Tongue (tissue), 3 donors: ENCODE measurements at places on chromosomes 1 and 21.

DNA sequence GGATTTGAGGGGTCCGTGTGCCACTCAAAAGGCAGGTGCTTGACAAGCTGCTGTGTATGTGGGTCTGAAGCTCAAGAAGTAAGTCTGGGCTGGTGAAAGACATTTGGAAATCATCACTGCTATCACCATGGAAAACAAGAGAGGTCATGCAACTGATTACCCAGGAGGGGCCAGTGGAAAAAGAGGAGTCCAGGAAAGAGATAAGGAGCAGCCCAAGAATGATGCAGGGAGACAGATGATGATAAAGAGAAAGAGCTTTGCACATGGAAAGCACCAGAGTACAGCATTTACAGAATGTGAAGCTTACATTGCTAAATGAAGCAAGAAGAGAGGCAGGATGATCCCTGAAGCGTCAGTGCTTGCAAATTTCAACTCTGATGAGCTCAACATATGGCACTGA lies 203.2 kb downstream of the SETD4 start:
- no peak for DNase-seq

- DNase-seq = no peak
These were observed 161.9 kb upstream of the KCTD3 start for GRCh38 chr1:215405211-215405610.

DNA sequence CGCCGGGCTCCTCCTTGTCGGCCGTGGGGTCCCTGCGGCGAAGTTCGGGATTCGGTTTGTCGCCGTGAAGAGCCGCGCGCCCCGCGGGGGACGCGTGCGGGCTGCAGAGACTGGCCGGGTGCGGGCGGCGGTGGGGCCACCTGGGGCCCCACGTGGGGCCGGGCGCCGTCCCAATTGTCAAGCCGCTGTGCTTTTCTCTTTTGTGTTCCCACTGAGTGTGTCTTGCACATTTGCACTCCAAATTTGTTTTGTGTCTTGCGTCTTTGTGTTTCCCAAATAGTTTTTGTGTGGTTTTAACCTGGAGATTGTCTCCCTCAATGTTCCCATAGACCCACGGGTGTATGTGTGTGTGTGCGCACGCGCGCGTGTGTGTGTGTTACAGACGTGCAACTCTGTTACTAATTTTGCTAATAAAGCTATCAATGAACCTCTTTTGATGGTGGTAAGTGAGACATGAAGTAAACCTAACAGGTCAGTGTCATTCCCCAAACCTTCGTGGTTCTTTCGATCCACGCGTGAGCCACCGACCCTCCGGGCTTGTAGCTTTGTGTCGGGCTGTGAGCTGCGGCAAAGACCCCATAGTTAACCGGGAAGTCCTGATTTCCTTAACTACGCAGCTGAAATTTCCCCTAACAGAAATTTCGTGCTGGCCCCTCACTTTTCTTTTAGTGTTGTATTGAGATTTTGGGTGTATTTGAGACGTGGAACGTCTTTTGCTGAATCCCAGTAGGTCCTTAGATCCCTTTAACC lies 708 bp downstream of the PRDM2 start:
- peak; percentile 56 for DNase-seq

GRCh38 chr1:23159963-23160877 lies 8.4 kb downstream of the LUZP1 start:
- DNase-seq = no peak

GRCh38 chr21:44724196-44724595 lies 12.8 kb upstream of the TSPEAR start:
- DNase-seq = no peak

DNA sequence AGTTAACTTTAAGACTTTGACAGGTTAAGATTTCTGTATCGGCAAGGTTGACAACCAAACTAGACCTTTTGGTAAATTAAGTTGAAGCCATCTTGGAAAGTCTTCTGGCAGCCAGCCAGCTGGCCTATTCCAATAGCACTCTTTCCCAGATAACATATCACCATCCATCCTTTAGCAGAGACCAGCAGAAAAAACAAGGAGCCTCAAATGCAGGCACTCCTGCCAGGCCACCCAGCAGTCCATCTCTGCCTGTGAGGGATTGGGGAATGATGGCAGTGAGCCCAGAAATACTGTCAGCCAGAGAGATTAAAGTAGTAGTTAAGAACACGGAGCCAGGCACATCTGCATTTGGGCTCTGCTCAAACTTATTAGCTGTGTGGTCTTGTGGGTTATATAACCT lies 19.4 kb downstream of the ZBTB40 start:
- peak; percentile 58 for DNase-seq

DNA sequence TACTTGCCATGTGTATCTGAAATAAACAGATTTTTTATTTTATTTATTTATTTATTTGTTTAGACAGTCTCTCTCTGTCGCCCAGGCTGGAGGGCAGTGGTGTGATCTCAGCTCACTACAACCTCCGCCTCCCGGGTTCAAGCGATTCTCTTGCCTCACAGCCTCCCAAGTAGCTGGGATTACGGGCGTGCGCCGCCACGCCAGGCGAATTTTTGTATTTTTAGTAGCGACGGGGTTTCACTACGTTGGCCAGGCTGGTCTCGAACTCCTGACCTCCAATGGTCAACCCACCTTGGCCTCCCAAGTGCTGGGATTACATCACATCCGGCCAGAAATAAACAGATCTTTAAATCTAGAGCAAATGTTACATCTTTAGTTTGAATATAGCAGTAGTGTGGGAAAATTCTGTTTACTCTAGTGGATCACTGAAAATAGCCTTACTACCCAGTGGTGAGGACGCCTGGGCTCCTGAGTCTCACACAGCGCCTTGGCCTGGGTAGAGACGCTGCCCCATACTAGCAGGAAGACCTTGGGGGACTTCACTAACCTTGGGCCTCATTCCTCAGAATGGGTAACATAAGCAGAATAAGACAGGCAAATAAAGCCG lies 709 bp downstream of the GART start:
- no peak for DNase-seq

DNA sequence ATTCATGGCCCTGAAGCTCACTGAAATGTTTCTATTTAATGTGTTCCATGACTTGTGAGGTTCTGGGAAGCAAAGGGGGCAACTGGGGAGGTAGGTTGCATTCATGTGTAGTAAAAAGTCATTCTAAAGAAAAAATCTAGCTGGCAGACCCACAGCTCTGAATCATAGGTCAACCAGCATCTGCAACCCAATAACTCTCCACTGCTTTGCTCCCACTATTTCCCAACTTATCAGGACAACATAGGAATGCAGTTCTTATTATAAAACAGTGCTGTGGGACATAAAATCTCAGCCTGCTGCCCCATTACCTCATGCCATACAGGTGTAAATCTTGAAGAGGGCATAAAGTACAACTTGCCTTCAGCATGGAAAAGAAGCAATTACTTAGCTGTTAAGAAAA lies 576.1 kb upstream of the PTBP2 start:
- DNase-seq = no peak

GRCh38 chr1:12549460-12550349 lies 68.3 kb downstream of the DHRS3 start:
- peak; percentile 80 for DNase-seq

DNA sequence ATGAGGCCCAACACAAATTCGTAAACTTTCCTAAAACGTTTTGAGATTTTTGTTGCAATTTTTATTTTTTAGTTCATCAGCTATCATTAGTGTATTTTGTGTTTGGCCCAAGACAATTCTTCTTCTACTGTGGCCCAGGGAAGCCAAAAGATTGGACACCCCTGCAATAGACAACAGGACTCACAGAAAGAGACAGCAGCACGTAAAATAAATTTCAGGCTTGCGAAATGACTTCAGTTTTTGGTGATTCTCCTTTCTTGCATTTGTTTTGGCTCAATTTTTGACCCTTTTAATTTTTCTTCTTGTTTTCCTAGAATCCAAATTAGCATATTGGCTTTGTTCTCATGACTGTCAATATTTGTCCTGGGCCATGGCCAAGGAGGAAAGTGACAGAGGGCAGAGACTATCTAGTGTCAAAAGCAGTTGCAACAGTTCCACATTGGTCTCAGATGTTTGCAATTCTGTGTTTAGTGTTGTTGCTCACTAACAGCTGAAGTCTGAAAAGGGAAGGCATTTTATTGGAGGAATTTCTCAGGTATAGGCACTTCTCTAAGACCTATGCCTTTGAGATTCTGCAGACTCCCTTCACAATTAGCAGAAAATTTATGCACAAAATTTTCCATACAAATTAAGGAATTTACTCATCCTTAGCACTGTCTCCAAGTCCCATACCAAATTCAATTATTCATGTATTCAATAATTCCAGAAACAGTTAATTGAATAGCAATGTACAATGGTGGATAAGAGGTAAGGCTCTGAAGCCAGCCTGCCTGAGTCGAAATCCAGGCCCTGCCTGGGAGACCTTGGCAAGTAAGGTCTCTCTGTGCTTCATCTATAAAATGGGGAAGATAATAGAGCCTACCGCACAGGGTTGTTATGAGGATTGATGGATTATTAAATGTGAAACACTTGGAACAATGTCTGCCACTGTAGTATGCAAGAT lies 160.9 kb upstream of the IVNS1ABP start:
- no peak for DNase-seq

- no peak for DNase-seq
These were observed 69.8 kb downstream of the PBX1 start for GRCh38 chr1:164628772-164629171.

GRCh38 chr1:50110656-50111055 lies 1.9 kb downstream of the ELAVL4 start:
- DNase-seq = peak; percentile 15

- DNase-seq = peak; percentile 77
These were observed 60.0 kb downstream of the EIF2B3 start for GRCh38 chr1:44926311-44926781.

GRCh38 chr1:150150133-150151021 lies 661 bp downstream of the PLEKHO1 start:
- peak; percentile 54 for DNase-seq

DNA sequence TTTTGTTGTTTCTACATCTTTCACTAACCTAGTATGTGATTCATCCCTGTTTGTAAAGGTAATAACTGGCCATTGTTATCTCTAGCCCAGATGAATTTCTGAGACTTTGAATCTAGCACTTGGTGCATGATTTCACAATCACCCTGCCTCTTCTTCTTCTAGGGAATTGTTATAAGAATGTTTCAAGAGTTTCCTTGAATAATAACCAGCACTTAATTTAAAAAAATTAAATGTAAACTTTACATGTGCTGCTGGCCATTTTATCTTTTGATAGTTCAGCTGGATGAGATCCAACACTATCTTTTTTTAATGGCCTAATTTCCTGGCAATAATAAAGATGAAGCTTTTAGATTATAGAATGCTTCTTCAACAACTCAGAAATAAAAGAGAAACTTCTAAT lies 31.8 kb downstream of the UBE2U start:
- no peak for DNase-seq

DNA sequence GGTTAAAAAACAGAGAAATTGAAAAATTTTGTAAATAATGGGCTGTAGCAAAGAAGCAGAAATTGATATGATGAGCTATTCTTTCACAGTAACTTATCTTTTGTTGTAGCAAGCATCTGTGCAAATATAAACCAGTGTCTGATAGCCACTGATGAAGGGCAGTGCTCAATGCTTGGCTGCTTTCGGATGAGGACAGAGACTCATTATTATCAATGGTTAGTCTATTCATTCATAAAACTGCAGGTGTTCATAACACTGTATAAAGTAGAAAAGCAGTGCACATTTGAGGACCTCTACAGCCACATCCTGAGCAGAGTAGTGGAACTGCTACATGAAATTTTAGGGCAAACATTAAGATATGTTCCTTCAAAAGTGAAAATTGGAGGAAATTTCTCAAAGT lies 107.2 kb downstream of the FAF1 start:
- no peak for DNase-seq

DNA sequence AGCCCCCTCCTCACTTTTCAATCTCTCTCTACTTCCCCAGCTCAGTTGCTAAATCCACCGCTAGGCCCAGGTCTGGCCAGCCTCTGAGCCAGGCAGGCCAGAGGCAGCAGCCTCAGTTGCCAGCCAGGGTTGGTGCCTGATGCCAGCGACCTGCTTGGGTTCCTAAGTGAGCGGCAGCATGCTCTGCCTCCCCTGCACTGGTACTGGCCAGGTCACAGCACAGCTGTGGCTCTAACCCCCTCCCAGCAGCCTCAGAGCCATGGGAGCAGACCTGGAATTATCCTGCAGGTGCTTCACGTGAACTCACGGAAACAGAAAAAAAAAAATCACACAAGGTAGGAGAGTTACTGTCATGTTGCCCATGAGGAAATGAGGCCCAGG lies 82.5 kb upstream of the ATF3 start:
- no peak for DNase-seq

DNA sequence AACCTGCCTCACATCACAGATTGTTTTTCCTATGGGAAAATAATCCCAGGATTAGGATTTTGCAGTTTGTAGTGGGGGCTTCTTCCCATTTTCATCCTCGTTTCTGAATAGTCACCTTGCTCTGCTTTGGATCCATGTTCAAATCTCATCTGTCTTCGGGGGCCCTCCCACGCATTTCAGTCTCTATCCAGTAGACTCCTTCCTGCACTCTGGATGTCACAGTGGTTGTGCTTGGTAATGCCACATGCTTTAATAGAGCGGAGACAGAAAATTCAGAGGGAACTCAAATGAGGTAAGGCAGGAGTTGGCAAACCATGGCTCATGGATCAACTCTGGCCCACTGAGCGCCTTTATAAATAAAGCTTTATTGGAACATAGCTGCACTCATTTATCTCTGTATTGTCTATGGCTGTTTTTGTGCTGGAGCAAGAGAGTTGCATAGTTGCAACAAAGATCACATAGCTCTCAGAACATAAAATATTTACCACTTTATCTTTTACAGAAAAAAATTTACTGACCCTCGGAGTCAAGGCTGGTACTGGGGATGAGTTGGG lies 101.0 kb downstream of the SPATA46 start:
- DNase-seq = no peak

GRCh38 chr1:221444346-221444745 lies 297.5 kb downstream of the DUSP10 start:
- DNase-seq = no peak

DNA sequence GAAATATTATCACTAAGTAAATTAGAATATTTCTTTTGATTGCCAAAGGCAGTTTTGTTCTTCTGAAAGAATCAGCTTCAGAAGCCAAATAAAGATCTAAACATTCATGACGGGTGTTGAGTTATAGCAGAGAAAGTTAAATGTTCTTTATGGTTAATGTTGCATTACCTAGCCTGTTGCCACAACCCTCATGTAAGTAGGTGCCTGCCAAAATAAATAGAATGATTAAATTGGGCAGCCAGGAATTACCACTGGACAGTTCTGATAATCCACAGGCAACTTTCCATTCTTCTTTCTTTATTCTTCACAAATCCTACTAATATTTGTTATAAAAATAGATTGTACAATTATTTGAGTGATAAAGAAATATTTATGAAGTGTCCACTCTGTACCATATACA lies 217.9 kb upstream of the NRIP1 start:
- no peak for DNase-seq
